Smooth muscle cell of trachea (primary cell): ENCODE measurements at places on chromosomes 5 and 9. TPM values are rescaled to one million over a fixed set of nuclear protein-coding genes. Genes with fewer than 3 reads are reported as not detected.

Gene AMBP
- 0.15 and 0.17 TPM in 2 replicates for total RNA-seq

Gene HTR1A
- not detected in 2 replicates for total RNA-seq

Gene FEM1C
- total RNA-seq = 31.3 and 44.2 TPM in 2 replicates

Gene MROH2B
- not detected in 2 replicates for total RNA-seq

Gene SPINK7
- total RNA-seq = not detected in 2 replicates

Gene PCDHA2
- 0.17 TPM in 1 of 2 replicates, not detected in the other for total RNA-seq

Gene MYMK
- total RNA-seq = not detected in 2 replicates

Gene ECM2
- total RNA-seq = 5.7 and 6.1 TPM in 2 replicates

Gene NOP16
- total RNA-seq = 4.5 and 7.6 TPM in 2 replicates

Gene OR13J1
- total RNA-seq = not detected in 2 replicates

Gene CNTRL
- total RNA-seq = 4.3 and 15.1 TPM in 2 replicates

Gene SPATA31C1
- not detected in 2 replicates for total RNA-seq

Gene PCDHGB3
- 7.1 and 9.4 TPM in 2 replicates for total RNA-seq

Gene CDH6
- 61.4 and 77.2 TPM in 2 replicates for total RNA-seq

Gene ORM2
- not detected in 2 replicates for total RNA-seq

Gene SHLD3
- total RNA-seq = 2.0 and 3.6 TPM in 2 replicates

Gene LIX1
- total RNA-seq = not detected in 2 replicates

Gene DBH
- not detected in 2 replicates for total RNA-seq

Gene DMRTA1
- 1.2 and 1.3 TPM in 2 replicates for total RNA-seq

Gene TMED9
- total RNA-seq = 163 and 218 TPM in 2 replicates

Gene RAB3C
- not detected in 2 replicates for total RNA-seq

Gene RANBP3L
- total RNA-seq = not detected in 2 replicates
